ENCODE measurements at places on chromosomes 5 and 9.

GRCh38 chr9:28050941-28051340 lies 477.7 kb upstream of the C9orf72 start:
- DNase-seq, result no peak

DNA sequence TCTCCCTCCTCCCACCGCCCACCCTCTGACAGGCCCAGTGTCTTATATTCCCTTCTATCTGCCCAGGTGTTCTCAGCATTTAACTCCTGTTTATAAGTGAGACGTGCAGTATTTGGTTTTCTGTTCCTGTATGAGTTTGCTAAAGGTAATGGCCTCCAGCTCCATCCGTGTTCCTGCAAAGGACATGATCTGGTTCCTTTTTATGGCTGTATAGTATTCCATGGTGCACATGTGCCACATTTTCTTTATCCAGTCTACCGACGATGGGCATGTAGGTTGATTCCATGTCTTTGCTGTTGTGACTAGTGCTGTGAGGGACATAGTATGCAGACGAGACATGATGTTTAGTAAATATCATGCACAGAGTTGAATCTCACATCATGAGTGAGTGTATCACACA lies 7.0 kb upstream of the SLC6A19 start:
- no peak for DNase-seq

DNA sequence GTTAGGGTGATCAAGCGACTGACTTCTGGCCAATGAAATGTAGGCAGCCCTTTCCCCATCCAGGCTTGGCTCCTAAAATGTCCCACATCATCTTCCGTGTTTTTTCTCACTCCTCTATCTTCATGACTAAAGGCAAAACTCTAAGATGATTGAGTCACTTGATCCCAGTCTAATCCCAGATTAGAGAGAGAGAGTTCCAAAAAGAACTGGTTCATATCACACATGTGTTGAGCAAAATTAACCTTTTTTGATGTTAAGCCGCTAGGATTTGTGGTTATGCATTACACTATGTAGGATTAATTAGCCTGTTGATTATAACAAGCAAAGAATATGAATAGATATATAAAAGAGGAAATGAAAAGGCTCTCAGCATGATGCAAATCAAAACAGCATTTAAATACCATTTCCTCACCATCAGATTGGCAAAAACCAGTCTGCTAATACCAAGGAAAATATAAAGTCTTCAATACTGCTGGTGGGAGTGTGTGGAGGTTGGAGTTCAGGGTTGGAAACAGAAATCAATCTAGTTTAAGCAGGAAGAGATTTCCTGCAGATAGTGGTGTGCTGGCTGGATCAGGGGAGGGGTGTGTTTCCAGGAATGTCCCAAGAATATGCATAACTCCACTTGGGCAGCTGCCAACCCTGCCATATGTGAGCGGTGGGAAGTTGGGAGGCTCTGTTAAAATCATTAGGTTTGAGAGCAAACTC lies 187.6 kb upstream of the S1PR3 start:
- DNase-seq, result no peak

GRCh38 chr9:12774861-12775678 lies at the start of gene LURAP1L:
Gene LURAP1L (plus strand): TSS chr9:12775020. CDS start chr9:12775716, 696 bp downstream.
- DNase-seq, result peak; percentile 83

GRCh38 chr5:123351240-123351639 lies 72.0 kb downstream of the CEP120 start:
- no peak for DNase-seq

GRCh38 chr5:73792687-73793320 lies 166.8 kb downstream of the ARHGEF28 start:
- peak; percentile 77 for DNase-seq

DNA sequence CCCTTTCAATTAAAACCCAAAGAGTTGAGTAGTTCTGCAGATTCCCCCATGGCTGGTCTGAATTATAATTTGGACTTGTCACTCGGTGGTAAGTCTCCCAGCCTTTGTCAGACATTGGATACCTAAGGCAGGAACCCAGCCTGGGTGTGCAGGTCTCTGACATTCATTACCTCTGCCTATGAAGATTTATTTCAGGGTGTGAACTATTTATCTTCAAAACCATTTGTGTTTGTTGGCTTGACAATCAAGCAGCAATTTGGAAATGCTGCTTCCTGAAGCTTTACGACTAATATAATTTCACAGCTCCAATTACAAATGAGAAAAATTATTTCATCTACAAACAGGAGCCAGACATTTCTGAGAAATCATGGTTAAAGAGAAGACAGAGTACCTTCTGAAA lies 160.5 kb downstream of the DOCK2 start:
- DNase-seq, result no peak

GRCh38 chr5:65086234-65086890 lies 317.6 kb downstream of the CWC27 start:
- peak; percentile 63 for DNase-seq

- no peak for DNase-seq
Observed at GRCh38 chr5:173910215-173910614, 22.1 kb downstream of the CPEB4 start.

- DNase-seq, result no peak
Observed at GRCh38 chr5:104218200-104218599, 655.6 kb upstream of the NUDT12 start.

- no peak for DNase-seq
Observed at GRCh38 chr9:134642385-134643181, 980 bp downstream of the COL5A1 start.

- no peak for DNase-seq
Observed at GRCh38 chr5:65903581-65903980, 22.8 kb upstream of the ERBIN start.

DNA sequence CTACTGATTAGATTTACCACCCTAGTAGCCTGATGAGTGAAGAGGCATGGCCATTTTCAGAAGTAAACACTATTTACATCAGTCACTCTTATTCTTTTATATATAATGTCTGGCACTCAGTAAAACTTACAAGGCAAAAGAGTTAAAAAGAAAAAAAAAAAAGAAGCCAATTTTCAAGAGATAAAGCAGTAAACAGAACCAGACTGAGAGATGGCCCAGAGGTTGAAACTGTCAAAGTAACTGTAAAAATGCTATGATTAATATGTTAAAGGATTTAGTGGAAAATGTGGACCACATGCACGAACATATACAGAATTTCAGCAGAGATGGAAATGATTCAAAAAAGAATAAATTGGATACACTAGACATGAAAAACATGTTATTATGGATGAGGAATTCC lies 6.4 kb upstream of the GPR150 start:
- no peak for DNase-seq

- no peak for DNase-seq
Observed at GRCh38 chr5:149917073-149917676, 27.4 kb downstream of the PDE6A start.

GRCh38 chr9:116322521-116322920 lies 168.9 kb downstream of the PAPPA start:
- no peak for DNase-seq

- peak; percentile 77 for DNase-seq
Observed at GRCh38 chr5:115575167-115576070, 26.9 kb downstream of the TICAM2 start.

DNA sequence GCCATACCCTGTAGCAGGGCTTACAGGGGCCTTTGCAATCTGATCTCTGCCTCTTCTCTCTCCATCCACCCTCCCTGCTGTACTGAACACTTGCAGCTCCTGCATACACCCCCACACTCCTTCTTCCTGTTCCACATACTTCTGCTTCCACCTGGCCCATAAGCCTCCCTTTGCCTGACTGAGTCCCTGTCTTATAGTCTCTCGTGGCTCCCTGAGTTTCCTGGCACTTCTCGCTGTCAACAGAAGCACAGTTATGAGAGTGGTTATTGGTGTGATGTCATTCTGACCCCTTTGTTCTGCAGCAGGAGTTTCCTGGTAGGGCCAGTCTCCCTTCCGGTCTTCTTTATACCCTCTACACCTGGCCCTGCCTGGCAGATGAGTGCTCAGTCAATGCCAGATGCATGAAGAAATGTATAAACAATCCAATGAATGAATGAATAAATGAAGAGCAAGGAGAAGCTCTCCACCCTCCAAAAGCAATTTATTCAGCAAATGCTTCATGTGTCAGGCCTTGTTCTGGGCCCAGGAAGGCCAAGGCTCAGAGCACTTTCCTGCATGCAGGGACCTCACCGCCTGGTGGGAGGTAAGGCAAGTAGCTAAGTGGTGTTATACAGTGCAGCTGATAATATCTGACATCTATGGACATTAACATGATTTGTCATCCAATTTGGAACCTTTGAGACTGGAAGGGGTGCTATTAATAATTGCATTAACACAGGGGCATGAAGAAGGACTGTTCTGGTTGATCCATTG lies 20.5 kb upstream of the CSF1R start:
- peak; percentile 17 for DNase-seq

DNA sequence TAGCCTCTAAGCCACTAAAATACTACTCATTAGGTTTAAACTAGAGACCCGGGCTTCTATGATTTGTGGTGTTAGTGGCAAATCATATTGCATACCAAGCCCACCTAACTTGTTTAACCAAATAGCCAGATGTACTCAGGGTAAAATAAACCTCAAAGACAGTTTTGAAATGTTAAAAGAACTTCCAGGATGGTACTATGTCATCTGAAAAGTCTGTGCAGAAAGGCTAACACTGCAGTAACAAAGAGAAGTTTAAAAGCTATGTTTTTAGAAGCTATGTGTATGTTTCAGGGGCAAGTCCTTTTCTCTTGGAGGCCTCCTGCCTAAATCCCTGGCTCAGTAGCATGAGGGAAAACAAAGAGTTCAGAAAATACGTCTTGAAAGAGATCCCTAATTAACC lies 84.9 kb upstream of the IL7R start:
- no peak for DNase-seq

GRCh38 chr9:86102626-86103025 lies 3.3 kb upstream of the GOLM1 start:
- DNase-seq, result no peak

DNA sequence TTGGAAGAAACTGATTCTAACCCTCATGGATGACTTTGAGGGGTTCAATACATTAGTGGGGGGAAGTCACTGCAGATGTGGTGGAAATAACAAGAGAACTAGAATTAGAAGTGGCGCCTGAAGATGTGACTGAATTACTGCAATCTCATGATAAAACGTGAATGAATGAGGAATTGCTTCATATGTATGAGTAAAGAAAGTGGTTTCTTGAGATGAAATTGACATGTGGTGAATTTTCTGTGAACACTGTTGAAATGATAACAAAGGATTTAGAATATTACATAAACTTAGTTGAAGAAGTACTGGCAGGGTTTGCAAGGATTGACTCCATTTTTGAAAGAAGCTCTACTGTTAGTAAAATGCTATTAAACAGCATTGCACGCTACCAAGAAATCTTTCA lies 113.0 kb downstream of the UGCG start:
- DNase-seq, result no peak

DNA sequence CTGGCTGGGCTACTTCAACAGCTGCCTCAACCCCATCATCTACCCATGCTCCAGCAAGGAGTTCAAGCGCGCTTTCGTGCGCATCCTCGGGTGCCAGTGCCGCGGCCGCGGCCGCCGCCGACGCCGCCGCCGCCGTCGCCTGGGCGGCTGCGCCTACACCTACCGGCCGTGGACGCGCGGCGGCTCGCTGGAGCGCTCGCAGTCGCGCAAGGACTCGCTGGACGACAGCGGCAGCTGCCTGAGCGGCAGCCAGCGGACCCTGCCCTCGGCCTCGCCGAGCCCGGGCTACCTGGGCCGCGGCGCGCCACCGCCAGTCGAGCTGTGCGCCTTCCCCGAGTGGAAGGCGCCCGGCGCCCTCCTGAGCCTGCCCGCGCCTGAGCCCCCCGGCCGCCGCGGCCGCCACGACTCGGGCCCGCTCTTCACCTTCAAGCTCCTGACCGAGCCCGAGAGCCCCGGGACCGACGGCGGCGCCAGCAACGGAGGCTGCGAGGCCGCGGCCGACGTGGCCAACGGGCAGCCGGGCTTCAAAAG lies 36.9 kb upstream of the TTC1 start:
- peak; percentile 50 for DNase-seq

GRCh38 chr5:17802256-17802655 lies 168.0 kb downstream of the TAF11L14 start:
- DNase-seq, result no peak

GRCh38 chr5:53330491-53330890 lies 149.9 kb upstream of the FST start:
- DNase-seq, result no peak

GRCh38 chr5:146697211-146697610 lies 181.2 kb upstream of the GPR151 start:
- DNase-seq, result no peak

DNA sequence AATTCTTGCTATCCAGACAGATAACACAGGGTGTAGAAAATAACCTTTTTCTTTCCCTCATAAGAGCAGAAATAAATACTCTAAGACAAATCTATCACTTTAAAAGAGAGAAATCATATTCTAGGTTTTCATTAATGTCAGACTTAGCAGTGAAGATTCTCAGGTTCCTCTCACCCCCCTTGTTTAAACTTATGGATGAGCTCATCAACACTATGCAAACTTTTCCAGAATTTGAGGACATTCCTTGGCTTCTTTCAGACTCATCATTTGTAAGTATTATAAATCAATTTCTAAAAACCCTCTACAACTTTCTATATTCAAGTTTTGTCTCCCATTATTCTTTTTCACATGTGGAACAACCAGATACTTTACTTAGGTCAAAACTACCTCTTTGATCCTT lies 374.9 kb upstream of the TRPC7 start:
- no peak for DNase-seq

GRCh38 chr5:17918373-17919104 lies 284.3 kb downstream of the TAF11L14 start:
- no peak for DNase-seq

DNA sequence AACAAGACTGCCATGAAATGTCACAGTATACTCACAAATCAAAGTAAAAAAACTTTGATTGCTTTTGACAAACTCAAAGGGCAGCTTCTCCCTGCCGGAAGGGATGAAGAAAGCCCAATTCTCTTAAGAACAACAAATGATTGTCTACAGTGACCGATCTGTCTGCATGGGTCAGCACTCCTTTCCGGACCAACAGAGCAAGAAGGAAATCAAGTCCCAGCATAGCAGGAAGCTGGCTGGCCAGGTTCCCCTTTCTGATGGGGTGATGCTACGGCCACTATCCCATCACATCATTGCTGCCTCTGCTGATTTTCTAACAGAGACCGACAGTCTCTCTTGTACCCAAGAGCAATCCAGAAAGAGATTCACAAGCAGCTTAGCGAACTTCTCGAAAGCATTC lies 692 bp downstream of the C1QTNF3 start:
- peak; percentile 77 for DNase-seq

- DNase-seq, result no peak
Observed at GRCh38 chr9:135544981-135545635, 818 bp upstream of the OBP2A start.

DNA sequence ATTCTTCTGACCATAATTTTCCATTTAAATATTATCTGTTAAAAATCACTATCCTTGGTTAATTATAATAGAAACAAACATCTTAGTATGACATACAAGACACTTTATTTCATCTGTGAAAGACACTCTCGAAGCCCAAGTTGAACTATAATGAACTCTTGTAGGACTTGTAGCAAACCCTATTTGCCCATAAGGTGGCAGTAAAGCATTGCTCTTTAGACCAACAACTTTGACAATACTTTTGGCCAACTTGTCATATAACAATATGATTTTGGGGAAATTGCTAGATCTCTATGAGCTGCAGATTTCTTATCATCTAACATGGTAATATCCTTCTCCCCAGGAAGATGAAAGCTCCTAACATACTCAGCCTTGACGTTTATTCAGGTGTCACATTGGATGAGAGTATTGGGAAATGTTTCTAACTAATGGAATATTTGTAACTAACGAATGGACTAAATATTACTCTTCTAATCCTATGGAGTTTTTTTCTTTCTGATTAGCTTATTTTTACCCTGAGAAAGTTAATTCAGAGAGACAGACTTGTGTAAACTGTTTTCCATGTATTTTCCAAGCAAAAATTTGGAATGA lies 11.0 kb downstream of the SPINK14 start:
- peak; percentile 64 for DNase-seq

Data from kidney tubule cell (primary cell).